Stimulated activated CD4-positive, alpha-beta T cell treated with anti-CD3 and anti-CD28 coated beads, TNF-alpha, amount 100 ng/mL, for 4 hours (primary cell): ENCODE measurements at places on chromosomes 1 and 21.

DNA sequence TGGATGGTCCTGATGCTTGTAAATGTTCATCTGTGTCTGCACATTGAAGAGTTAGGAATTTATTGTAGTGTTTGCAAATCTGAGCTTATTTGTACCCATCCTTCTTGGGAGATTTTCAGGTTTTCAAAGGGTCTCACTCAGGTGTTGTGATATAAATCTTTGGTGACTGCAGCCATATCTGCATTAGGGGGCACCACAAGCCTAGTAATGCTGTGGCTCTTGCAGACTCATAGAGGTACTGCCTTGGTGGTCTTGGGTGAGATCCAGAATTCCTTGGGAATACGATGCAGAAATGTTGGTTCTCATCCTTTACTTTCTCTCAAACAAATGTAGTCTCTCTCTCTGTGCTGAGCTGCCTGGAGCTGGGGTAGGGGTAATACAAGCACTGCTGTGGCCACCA, 405.9 kb downstream of the TTLL7 start:
- DNase-seq, result no peak

DNA sequence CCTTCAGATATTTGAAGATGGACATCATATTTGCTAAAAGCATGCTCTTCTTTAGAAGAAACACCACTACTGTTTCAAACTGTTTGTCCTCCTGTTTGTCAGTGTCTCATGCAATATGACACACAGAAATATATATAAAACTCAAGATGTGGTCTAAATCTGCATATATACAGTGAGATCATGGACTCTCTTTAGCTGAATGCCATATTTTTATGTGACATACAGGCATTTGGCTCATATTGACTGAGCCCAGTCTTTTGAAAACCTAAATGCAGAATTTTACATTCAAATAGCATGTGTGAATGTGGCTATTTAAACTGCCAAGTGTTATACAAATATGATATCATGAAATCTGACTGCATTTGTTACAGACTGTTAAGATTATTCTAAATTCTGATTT, 18.4 kb downstream of the GDAP2 start:
- DNase-seq, result no peak

- no peak for DNase-seq
Measured at GRCh38 chr1:86888327-86888726, 25.6 kb downstream of the SELENOF start.

GRCh38 chr1:227558732-227559262, 4.6 kb upstream of the ZNF678 start:
- DNase-seq, result no peak

DNA sequence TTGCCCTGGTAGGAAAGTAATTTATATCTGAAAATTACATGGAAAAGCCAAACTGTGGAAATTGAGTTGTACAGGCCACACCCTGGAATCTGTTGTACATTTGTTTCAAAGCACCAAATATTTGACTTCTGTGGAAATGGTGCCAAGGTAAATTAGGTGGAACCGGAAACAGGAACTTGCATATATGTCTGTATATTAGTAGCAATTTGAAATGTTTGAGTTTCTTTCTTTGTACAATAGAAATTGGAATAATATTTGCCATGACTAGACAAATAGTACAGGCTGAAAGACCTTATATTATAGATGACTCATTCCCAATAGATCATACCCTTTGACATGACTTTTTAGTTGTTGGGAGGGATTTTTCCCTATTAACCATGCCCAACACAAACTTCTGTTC, 10.5 kb upstream of the TAF1A start:
- no peak for DNase-seq

DNA sequence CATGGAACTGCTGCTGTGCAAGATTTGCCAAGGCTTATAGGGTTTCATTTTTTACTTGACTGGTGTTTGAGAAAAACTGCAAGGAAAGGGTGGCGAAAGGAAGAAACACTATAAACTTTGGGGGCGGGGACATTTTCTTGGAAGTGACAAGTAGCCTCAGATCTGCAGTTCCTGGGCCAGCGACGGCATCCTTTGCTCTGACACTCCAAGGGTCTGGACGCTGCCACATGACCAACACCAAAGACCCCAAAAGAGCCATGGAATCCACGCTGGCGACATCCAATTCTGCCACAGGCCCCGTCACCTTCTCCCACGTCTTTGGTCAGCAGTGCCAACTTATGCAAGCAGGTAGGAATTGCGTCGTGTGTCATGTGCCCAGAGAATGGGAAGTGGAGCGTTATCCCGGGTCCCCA, 193.4 kb downstream of the PRDM2 start:
- no peak for DNase-seq

- DNase-seq, result peak; percentile 87
Measured at GRCh38 chr1:6624710-6625583, at the start of gene THAP3. TSS of gene THAP3 (plus strand) at chr1:6624868. CDS start at chr1:6625219, 351 bp downstream.

DNA sequence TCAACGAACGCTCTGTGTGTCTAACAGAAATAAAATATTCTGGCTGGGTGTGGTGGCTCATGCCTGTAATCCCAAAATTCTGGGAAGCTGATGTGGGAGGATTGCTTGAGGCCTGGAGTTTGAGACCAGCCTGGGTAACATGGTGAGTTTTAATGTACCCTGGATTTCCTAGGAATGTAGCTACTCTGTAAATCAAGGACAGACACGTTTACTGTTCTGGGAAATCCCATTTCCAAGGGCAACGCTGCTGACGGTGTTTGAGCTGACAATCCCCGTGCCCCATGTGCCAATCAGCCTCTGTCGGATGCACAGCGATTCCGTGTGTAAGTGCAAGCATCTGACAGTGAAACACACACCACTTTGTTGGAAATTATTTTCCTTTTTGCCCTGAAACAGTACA, 8.0 kb downstream of the CORT start:
- no peak for DNase-seq

DNA sequence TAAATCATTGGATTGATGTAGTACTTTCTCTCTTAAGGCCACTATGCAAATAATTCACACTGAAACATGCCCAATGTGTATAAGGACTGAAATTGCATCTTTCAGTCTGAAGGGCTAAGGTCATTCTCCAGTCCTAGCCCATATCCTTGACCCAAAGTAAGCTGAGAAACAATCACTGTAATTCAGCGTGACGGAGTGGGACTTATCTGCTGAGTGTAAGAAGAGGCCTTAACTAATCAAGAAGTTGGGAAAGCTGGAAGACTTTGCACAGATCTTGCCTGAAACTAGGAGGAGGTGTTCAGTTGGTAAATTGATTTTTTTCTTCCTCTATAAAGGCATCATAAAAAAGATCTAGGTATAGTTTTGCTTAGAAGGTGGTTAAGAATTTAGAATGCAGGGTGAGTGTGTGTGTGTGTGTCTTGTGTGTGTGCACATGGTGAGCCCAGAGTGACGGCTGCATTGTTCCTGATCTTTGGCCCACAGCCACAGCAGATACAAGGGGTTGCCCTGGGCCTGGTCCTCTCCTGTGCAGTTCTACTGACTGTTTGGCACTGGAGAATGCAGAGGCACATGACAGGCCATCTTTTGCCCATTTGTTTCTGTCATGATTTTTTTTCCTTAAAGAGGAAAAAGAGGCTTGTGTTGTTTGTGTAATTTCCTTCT, 13.3 kb upstream of the PPP2R5A start:
- no peak for DNase-seq
